ENCODE measurements at places on chromosomes 2 and 18.
A peak's percentile ranks its signal among the peaks of the same experiment; 100 is the strongest.

- DNase-seq = no peak
Measured at GRCh38 chr18:79644666-79645057, 34.9 kb upstream of the CTDP1 start.

DNA sequence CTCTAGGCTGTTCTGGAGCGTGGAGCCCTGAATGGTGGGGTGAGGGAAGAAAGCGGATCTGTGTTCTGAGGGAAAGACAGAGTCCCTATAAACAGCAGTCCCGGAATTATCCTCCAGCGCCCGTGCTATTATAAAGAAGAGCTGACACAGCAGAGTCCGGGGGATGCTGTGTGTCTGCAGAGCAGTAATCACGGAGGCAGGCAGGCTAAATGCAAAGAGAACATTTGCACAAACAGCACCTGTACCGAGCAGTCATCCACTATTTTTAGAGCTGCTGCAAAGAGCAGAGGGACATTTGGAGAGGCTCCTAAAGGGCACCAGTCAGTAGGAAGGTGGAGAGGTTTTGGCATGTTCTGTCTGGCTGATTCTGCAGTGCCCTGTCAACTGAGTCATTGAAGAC, 293.8 kb upstream of the SLC14A2 start:
- DNase-seq = no peak

DNA sequence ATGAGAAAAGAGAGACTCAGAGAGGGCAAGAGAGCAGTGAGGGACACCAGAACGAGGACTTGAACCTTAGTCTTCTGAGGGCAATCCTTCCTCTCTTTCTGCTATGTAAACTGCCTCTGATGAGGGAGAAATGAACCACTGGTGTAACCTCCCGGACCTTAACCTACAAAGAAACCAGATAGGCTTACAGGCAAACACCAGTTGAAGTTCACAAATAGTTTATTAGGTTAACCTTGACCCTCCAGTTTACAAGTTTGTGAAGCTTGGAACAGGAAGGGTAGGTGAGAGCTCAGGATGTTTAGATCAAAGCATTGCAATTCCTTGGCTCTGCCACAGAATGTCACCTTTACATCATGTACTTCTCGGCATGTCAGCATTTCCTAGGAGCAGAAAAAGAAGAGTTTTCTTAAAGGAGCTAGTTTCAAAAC, 486.4 kb upstream of the SPRED2 start:
- no peak for DNase-seq

GRCh38 chr2:72145289-72145657, 2.4 kb downstream of the CYP26B1 start:
- DNase-seq = peak; percentile 88

GRCh38 chr18:64918851-64919250, 770.0 kb upstream of the LINC00305 start:
- no peak for DNase-seq

- DNase-seq = no peak
Measured at GRCh38 chr2:42877936-42878335, 85.6 kb upstream of the HAAO start.

- peak; percentile 29 for DNase-seq
Measured at GRCh38 chr2:230068016-230068650, 591 bp downstream of the SLC16A14 start.

DNA sequence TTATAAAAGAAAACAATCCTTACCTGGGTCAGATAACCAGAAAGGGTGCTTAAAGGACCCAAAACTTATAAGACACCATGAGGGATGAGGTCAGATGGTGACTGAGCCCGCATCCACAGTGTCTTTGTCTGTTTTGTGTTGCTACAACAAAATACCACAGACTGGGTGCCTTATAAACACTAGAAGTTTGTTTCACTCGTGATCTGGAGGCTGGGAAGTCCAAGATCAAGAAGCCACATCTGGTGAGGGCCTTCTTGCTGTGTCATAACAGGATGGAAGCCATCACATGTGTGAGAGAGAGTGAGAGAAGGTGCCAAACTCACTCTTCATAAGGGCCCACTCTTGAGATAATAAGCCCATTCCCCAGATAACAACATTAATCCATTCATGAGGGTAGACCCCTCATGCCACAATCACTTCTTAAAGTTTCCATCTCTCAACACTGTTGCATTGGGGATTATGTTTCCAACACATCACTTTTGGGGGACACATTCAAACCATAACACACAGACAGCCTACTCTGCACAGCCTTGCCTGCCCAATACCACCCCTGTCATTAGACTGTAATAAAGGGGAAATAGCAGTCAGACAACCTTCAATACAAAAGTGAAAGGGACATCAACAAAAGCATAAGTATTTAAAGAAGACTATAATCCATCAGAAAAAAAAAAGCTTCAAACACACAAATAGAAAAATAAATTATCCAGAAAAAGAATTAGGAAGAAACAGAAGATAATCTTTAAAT, 249.8 kb downstream of the ANAPC1 start:
- DNase-seq = no peak

DNA sequence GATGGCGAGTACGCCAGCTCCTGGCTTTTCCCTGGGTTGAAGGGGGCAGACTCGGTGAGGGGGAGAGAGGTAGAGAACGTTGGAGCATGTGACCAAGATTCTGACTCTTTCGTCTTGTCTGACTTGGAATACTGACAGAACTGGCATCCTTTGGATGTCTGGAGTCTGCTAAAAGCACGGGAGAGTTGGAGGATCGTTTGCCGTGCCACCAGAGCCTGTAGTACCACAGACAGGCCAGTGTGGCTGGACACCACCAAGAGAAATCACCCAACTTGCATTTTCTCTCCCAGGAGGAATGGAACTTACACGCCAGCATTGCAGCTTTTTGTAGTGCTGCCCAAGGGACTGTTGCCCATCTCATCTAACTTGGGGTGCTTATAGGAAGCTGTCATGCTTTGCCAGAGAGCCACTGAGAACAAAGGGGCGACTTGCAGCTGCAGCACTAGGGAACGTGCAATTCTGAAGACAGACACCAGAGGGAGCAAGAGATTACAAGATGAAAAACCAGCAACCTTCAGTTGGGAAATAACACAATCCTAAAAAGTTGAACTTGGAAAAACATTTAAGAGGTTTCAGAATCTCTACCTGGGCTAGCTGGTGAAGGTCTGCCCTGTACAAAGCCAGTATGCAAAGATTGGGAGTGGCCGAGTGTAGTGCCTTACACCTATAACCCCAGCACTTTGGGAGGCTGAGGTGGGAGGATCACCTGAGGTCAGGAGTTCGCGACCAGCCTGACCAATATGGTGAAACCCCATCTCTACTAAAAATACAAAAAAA, 24.1 kb downstream of the PSMG2 start:
- DNase-seq = peak; percentile 37

- no peak for DNase-seq
Measured at GRCh38 chr2:173953047-173953424, 12.1 kb downstream of the SP3 start.

GRCh38 chr2:177868806-177869205, 203.8 kb downstream of the PDE11A start:
- DNase-seq = no peak

DNA sequence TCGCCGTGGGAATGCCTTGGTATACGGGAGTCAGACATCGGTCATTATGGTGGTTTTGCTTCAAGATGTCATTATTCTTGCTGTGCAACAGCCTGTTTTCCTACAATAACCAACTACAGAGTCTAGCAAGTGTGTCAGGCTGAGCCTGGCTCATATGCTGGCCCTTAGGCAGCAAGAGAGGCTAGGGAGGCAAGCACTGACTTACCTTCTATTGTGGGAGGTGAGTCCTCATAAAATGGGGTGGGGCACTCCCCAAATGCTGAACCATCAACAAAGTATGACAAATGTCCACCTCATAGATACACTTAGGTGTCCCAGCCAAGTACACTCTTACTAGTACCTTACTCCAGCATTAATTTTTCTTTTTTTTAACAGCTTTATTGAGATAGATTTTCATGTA, 77.0 kb upstream of the ATL2 start:
- no peak for DNase-seq

DNA sequence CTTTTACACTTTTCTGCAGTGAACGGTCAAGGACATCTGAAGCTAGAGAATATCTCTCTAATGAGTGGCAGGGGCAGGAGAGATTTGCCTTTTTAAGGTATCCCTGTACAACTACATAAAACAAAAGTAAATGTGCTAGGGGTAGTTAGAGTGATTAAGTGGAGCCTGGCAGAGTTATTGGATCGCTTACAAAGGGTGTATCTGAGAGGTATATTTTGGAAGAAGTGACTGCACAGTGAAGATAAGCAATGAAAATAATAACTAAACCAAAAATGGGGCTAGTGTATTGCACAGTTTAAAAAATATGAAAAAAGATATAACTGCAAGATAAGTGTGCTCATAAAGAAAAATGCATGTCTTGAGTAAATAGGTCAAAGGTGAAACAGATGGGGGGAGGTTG, 193.5 kb upstream of the EPC2 start:
- DNase-seq = no peak

DNA sequence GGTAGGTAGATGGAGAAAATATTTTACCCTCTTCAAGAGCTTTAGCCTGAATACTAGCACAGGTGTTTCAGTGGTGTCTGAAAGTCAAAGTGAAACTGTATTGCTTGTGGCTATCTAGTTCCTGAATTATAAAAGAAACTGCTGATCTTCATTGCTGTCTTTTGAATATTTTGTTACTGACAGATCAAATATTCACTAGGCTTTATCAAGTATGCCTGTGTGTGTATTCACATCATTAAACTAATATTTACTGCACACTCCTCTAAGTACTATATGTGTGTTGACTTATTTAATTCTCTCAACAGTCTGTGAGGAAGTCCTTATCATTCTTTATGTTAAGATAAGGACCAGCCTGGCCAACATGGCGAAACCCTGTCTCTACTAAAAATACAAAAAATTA, 139.6 kb downstream of the SOCS6 start:
- no peak for DNase-seq

GRCh38 chr18:25533218-25533617, 181.3 kb upstream of the ZNF521 start:
- no peak for DNase-seq

- DNase-seq = no peak
Measured at GRCh38 chr18:23433360-23433759, 19.7 kb upstream of the RIOK3 start.

DNA sequence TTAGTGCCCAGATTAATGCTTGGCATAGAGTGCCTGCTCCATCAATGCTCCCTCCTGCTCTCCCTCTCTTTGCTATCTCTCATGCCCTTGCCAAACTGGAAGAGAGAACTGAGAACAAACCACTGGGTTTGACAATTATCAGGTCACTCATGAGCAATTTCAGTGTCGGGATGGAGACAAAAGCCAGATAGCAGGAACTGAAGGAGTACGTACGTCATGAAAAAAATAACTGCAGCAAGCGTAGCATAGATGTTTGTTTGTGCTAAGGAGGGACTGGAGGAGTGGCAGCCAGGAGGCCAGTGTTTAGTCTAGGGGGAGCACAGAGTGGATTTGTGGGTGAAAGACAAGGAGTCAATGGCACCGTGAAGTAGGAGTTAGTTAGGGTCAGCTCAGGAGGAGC, 113.3 kb downstream of the POLE4 start:
- no peak for DNase-seq

DNA sequence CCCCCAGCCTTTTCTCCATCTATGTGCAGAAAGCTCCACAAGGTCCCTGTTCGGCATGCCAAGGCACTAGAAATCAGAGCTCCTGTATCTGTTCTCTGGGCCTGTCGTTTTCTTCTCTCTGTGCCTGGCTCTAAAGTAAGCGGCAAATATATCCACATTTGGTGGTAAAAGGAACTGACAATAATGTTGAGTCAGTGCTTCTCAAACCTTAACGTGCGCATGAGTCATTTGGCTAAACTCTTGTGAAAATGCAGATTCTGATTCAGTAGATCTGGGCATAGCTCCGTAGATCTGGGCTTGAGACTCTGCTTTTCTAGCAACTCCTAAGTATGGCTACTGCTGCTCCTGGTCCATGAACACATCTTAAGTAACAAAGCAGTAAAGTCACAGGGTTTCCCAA, 16.5 kb upstream of the ACSL3 start:
- no peak for DNase-seq

GRCh38 chr2:109421101-109421500, 192.7 kb downstream of the SEPTIN10 start:
- DNase-seq = no peak

- no peak for DNase-seq
Measured at GRCh38 chr18:26479681-26480079, 68.7 kb downstream of the KCTD1 start.

DNA sequence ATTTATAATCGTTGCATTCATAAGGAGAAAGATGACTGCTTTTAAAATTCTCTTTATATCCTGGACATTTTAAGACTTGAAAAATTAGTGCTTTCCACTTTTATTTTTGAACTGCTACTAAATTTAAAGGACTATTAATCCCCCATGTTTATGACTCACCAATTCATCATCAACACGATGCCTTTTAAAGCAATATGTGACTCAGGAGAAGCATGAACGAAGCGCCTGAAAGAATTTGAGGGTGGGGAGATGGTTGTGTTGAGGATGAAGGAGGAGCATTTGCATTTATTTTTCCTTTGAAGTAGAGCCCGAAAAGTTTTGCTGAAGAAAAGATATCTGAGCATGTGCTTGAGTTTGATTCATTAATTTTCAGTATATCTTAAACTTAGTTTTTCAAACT, 192.2 kb upstream of the LRRTM1 start:
- peak; percentile 30 for DNase-seq

GRCh38 chr2:54336977-54337255, 80.9 kb upstream of the TSPYL6 start:
- no peak for DNase-seq

DNA sequence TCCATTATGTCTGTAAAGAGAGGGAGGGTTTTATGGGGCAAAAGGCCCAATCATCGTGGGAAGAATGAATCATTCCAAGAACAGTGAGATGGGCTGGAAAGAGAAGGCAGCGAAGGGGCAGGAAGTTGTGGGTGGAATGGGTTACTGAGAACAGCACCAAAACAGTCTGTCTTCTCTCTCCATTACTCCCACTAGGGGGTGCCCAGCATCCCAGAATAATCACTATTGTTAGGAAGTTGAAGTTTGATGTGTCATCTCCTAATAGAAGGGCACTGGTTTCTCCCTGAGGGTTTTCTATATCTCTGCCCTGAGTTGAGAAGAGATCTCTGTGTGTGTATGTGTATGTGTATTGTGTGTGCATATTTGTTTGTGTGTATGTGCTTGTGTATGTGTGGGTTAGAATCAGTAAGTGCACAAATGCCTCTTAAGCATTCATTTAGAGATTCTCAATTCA, 76.6 kb upstream of the MAP4K3 start:
- DNase-seq = peak; percentile 60

GRCh38 chr2:237256887-237257286, 157.1 kb downstream of the COL6A3 start:
- DNase-seq = no peak
